Naive B cell (primary cell): ENCODE measurements at places on chromosomes 7 and 10.

- peak overlapping the region; percentile 79 for H3K27ac ChIP-seq
- H3K36me3 ChIP-seq: peaks cover 16% of the 10 kb centered on the region
- H3K4me1 ChIP-seq: peaks cover 40% of the 10 kb centered on the region
- DNase-seq: peak; percentile 53
These were observed 84.0 kb downstream of the GSAP start for GRCh38 chr7:77331938-77332695.

- peaks cover 31% of the 10 kb centered on the region for H3K4me1 ChIP-seq
- H3K27me3 ChIP-seq: no peaks in the 10 kb centered on the region
- H3K4me3 ChIP-seq: no peak overlapping the region
- H3K27ac ChIP-seq: peak overlapping the region; percentile 9
- peaks cover 3% of the 10 kb centered on the region for H3K36me3 ChIP-seq
- DNase-seq: no peak
These were observed 65.2 kb upstream of the FAM133B start for GRCh38 chr7:92655346-92655884.

DNA sequence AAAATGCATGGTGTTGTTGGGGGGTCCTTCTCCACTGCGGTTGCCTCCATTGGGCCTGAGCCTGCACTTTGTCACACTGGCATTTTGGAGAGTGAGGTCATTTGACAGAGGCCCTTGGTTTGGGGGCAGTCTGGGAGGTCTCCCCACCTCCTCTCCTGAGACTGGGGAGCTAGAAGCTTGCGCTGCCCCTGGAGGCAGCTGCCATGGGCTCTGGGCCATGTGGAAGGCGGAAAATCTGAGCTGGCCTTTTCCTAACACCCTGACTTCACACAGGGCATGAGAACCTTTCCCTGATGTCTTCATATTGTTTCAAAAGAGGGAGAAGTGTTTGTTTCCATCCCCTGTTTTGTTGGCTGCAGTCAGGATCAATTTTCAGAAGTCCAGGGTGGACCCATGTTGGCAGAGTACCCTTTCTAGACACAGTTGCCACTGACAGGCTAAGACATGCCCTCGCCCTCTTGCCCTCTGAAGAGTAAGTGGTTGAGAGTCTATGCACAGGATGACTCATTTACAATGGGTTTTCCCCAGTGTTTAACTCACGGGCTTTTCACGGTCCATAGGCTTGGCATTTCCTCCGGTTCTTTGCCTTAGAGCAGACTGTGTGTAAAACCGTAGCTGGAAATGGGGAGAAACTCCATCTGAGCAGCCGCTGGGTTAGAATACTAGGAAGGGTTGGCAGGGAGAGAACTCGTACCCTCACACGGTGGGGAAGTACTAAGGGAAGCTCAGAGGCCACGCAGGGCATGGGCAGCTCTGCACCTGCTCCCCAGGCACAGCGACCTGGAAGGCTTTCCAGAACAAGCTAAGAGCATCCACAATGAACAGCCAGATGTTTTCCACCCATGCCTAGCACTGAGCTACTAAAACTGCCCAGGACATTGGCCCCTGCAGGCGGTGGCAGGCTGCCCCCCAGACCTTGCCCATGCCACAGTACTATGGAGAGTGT lies 655.0 kb downstream of the SDK1 start:
- H3K27me3 ChIP-seq: no peaks in the 10 kb centered on the region
- no peak overlapping the region for H3K27ac ChIP-seq

DNA sequence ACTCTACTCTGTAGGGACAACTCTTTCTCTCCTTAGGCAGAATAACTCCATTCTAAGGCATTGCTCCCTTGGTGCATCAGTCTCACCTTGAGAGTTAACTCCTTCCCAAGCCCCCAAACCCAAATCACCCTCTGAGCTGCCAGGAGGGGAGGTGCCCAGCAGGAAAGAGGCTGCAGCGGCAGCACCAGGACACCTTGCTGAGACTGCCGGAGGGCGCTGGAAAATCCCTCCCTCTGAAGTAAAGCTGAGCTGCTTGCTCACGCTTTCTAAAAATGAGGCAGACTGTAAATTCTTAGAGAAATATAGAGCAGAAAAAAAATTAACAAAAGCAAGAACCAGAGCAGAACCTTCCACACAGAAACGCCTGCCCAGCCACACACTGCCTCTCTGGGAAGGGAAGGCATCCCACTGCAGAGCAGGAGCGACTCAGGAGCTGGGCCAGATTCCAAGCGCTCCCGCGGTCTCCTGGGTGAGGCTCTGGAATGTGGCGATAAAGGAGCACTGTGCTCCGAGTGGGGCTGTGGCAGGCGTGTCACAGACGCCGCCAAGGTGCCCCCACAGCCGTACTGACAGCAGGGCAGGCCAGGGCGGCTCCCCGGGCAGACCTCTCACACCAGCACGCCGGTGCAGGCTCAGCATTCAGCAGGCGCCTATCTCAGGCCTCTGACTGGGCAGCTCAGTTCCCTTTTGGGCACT lies 202.1 kb downstream of the TNS3 start:
- H3K27me3 ChIP-seq: no peaks in the 10 kb centered on the region
- peaks cover 13% of the 10 kb centered on the region for H3K4me1 ChIP-seq
- H3K4me3 ChIP-seq: no peak overlapping the region
- no peaks in the 10 kb centered on the region for H3K36me3 ChIP-seq

- no peak for DNase-seq
- no peak overlapping the region for H3K4me3 ChIP-seq
- no peaks in the 10 kb centered on the region for H3K36me3 ChIP-seq
- H3K4me1 ChIP-seq: no peaks in the 10 kb centered on the region
- no peaks in the 10 kb centered on the region for H3K27me3 ChIP-seq
These were observed 21.0 kb downstream of the COBL start for GRCh38 chr7:51295440-51296245.

DNA sequence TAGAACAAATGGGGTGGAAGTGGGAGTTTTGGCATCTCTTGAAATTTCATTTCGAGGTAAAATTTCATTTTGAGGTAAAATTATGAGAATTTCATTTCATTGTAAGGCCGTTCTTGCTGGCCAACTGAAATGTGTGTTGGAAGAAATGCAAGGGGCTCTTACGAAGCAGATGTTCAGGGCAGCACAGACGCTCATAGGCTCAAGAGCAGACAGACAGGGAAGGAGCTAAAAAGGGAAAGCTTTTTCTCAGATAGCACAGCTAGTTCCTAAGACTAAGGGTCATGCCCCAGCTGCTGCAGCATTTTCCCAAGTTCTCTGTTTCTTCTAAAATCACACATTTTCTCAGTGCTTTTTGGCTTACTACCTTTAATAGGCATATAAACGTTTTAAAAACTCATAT lies 65.1 kb upstream of the SFMBT2 start:
- H3K4me1 ChIP-seq: peaks cover 63% of the 10 kb centered on the region
- H3K36me3 ChIP-seq: peaks cover 15% of the 10 kb centered on the region
- DNase-seq: no peak
- H3K27ac ChIP-seq: no peak overlapping the region
- H3K4me3 ChIP-seq: peak overlapping the region; percentile 40

DNA sequence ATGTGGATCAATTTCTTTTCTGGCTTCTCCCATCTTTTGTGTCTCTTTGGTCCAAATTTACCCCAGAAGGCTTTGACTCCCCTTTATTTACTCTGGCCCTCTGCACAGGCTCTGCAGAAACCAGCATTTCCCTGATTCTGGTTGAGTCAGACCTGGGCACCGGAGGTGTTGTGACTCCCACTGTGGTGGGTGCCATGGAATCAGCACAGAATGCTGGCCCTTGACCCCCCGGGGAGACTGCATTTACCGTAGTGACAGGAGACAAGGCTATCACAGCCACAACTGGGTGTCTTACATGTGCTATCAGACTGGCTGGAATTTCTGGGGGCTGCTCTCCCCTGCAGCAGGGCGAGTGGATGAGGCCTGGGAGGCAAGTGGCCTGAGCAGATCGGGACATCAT lies 37.6 kb downstream of the PLXDC2 start:
- H3K4me1 ChIP-seq: no peaks in the 10 kb centered on the region
- no peak for DNase-seq
- H3K4me3 ChIP-seq: no peak overlapping the region
- H3K36me3 ChIP-seq: no peaks in the 10 kb centered on the region

DNA sequence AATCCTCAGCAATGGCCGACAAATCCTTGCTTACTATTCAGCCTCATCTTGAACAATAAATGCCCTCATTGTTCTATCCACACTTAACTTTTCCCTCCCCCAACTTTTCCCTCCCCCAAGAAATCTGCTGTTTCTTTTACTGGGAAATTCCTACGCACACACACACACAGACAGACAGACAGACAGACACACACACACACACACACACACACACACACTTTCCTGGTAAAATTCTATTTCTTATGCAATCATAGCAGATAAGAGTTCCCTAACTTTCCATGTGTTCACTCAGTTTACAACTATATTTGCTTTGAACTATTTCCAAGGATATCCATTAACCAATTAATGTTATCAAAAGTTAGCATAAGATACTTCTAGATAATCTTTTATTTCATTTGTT lies 52.9 kb downstream of the RELN start:
- no peak for DNase-seq
- no peak overlapping the region for H3K27ac ChIP-seq
- H3K27me3 ChIP-seq: peaks cover 23% of the 10 kb centered on the region
- H3K4me1 ChIP-seq: no peaks in the 10 kb centered on the region
- no peak overlapping the region for H3K4me3 ChIP-seq
- no peaks in the 10 kb centered on the region for H3K36me3 ChIP-seq

DNA sequence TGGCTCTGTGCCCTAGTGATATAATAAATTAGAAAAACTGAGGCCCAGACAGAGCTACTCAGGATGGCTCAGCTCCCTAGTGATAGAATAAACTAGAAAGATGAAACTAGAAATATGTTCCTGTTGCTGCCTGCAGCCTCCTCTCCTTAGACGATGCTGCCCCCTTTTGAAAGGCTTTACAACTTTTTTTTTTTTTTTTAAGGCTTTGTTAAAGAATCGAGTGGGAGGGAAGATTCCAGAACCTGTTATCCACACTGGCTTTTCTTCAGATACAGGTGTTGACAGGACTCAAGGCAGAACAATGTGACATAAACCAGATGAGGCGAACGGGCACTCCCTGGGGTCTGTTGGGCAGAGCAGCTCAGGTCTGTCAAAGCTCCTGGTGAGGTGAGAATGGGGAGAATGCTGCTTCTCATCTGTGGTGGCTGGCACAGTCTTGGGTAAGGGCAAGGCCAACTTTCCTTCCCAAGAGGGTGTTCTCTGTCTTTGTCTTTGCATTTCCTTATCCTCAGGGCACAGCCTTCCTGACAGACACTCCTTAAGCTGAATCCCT lies 175.1 kb downstream of the COBL start:
- no peak for DNase-seq
- H3K4me3 ChIP-seq: no peak overlapping the region
- H3K4me1 ChIP-seq: peaks cover 5% of the 10 kb centered on the region
- H3K27me3 ChIP-seq: peaks cover 5% of the 10 kb centered on the region

- no peaks in the 10 kb centered on the region for H3K36me3 ChIP-seq
- H3K4me1 ChIP-seq: no peaks in the 10 kb centered on the region
- no peak overlapping the region for H3K4me3 ChIP-seq
- no peak overlapping the region for H3K27ac ChIP-seq
These were observed 7.3 kb upstream of the NKX6-2 start for GRCh38 chr10:132793213-132793612.

DNA sequence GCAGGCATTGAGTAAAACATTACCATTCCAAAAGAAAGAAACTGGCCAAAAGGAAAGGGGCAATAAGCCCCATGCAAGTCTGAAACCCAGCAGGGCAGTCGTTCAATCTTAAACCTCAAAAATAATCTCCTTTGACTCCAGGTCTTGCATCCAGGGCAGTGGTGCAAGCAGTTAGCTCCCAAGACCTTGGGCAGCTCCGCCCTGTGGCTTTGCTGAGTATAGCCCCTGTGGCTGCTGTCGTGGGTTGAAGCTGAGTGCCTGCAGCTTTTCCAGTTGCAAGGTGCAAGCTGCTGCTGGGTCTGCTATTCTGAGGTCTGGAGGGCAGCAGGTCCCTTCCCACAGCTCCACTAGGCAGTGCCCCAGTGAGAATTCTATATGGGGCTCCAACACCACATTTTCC lies 580.1 kb upstream of the AUTS2 start:
- no peak overlapping the region for H3K27ac ChIP-seq
- no peak for DNase-seq
- H3K4me1 ChIP-seq: no peaks in the 10 kb centered on the region
- no peak overlapping the region for H3K4me3 ChIP-seq
- peaks cover 8% of the 10 kb centered on the region for H3K36me3 ChIP-seq
- no peaks in the 10 kb centered on the region for H3K27me3 ChIP-seq

DNA sequence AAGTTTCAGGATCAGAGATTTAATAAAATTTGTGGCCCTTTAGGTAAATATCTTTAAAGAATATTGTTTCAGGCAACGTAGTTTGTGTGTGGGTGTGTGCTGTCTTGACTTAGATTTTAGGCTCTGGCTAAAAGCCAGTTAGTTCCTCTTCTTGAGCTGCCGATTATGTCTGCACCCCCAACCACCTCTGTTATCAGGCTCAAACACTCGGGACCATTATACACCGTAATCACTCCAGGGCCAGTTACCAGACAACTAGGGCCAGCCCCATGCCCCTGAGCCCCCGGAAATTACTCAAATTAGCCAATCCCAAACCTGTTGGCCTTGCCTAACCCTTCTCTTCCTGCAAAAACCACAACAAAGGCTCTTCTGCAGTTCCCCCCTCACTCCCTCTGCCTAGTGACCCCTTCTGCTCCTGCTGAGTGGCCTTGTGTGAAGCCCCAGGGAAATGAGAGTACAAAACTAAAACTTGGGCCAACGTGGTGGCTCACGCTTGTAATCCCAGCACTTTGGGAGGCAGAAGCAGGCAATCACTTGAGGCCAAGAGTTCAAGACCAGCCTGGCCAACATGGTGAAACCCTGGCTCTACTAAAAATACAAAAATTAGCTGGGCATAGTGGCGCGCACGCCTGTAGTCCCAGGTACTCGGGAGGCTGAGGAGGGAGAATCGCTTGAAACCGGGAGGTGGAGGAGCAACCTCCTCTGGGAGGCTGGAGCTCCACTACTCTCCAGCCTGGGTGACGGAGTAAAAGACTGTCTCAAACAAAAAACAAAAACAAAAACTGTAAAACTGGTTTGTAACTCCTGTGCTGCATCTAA lies 9.2 kb upstream of the HNRNPF start:
- H3K36me3 ChIP-seq: no peaks in the 10 kb centered on the region
- peaks cover 34% of the 10 kb centered on the region for H3K4me1 ChIP-seq
- peak overlapping the region; percentile 91 for H3K27ac ChIP-seq
- H3K4me3 ChIP-seq: peak overlapping the region; percentile 58
- H3K27me3 ChIP-seq: no peaks in the 10 kb centered on the region
- peak; percentile 70 for DNase-seq

DNA sequence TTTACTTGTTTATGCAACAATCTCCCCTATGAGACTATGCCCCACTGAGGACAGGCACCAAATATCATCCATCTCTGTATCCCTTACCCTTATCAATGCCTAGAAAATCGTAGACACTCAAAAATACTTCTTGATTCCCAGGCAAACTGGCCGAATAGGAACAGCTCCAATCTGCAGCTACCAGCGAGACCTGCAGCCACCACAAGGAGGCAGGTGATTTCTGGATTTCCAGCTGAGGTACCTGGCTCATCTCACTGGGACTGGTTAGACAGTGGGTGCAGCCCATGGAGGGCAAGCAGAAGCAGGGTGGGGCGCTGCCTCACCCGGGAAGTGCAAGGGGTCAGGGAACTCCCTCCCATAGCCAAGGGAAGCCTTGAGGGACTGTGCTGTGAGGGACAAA lies 10.8 kb upstream of the PPP1R3C start:
- no peak overlapping the region for H3K27ac ChIP-seq
- H3K36me3 ChIP-seq: no peaks in the 10 kb centered on the region
- H3K4me3 ChIP-seq: no peak overlapping the region
- H3K27me3 ChIP-seq: peaks cover 33% of the 10 kb centered on the region
- H3K4me1 ChIP-seq: no peaks in the 10 kb centered on the region

- peak overlapping the region; percentile 90 for H3K27ac ChIP-seq
- peaks cover 27% of the 10 kb centered on the region for H3K36me3 ChIP-seq
- H3K4me3 ChIP-seq: peak overlapping the region; percentile 99
These were observed 774 bp downstream of the SEM1 start for GRCh38 chr7:96708872-96709271.
